ENCODE measurements at places on chromosomes 2 and 18.

DNA sequence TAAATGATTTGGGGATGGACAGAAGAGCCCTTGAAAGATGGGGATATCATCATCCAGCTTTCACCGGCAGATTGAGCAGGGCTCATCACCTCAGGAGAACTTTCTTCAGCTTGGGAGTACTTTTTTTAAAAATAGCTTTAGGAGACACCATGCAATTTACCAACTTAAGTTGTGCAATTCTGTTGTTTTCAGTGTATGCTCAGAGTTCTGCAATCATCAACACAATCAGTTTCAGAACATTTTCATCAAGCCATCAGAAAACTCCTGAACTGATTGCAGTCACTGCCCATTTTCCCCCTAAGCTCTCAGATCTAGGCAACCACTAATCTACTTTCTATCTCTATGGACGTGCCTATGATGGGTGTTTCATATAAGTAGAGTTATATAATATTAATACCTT lies 117.7 kb downstream of the CRIM1 start:
- no peak for DNase-seq

- DNase-seq, result peak; percentile 50
Measured at GRCh38 chr2:178426388-178426787, 24.6 kb downstream of the PRKRA start.

DNA sequence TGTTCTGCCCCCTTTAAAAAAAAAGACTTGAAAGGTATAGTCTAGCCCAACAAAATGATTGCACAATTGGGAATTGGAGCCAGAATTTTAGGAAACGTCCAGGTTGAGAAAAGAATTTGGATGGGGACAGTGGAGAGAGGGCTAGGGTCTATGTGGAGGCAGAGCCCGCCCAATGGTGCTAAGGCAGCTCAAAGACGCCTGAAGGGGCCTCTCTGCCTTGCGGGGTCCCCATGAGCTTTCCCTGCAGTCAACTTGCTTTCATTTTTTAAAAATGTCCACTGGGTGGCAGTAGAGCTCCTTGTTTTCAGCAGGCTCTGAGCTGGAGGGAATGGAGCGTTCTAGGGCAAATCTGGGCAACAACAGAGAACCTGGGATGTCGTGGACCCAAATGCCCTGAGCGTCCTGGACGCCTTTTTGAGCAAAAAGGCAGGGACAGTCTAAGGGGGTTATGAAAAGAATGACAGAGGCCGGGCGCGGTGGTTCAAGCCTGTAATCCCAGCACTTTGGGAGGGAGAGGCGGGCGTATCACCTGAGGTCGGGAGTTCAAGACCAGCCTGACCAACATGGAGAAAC lies 40.2 kb upstream of the ITM2C start:
- DNase-seq, result peak; percentile 80

DNA sequence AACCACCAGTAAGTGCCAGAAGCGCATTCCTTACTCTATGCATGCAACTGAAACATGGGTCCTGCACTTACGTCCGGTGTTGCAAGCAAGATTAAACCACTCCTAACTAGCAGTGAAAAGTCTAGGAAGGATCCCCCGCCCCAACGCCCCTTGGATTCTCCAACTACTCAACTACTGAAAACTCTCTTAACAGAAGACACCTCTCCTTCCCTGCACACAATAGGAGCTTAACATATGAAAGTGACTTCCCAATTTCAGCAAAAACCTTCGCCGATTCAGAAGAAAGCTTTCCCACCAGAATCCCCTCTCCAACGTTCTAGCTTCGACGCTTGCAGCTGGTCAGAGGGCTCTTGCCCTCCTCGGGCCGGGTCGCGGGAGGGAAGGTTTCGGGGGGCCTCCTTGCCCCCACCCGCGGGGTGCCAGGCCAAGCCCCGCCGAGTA lies 578 bp downstream of the IWS1 start:
- peak; percentile 52 for DNase-seq

- no peak for DNase-seq
Measured at GRCh38 chr18:22488554-22488953, 70.8 kb upstream of the CTAGE1 start.

DNA sequence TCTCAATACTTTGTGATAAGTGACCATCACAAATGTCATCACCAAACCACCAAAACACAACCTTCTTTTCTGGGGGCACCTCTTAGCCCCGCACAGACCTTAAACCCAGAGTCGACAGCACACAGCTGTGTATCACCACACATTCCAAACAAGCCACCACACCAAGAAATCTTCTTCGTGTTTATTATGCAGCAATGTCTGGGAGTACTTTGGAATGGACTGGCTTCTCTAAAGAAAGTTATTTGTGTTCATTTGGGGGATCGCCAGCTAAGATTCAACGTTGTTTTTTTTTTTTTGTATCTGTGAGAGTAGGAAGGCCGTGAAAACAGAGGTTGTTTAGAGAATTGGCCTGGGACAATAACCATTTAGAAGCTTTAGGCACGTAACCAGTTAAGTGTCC lies 1.1 kb upstream of the MTA3 start:
- DNase-seq, result peak; percentile 14

GRCh38 chr2:56474412-56475158 lies 290.8 kb downstream of the CCDC85A start:
- no peak for DNase-seq

- DNase-seq, result peak; percentile 64
Measured at GRCh38 chr18:48621240-48621639, 82.4 kb downstream of the CTIF start.

- peak; percentile 68 for DNase-seq
Measured at GRCh38 chr2:31270822-31271231, 36.9 kb downstream of the EHD3 start.

GRCh38 chr2:197946562-197946961 lies 142.2 kb downstream of the PLCL1 start:
- DNase-seq, result no peak

DNA sequence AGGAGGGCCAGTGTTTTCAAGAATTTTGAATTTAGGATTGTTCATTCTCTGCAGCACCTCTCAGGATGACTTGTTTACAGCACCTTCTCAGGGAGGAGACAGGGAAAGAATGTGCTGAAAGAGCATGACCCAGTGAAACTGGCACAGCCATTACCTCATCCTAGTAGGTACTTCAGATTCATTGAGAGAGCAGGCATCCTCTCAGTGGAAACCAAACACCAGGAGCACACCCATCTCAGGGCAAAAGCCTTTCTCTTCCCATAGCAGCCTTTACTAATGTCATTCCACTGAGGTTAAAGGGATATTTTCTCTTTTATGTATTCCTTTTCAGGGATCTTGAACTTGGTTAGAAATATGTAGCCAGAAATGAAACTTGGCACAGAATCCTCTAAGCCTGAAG lies 2.6 kb downstream of the MAP2 start:
- peak; percentile 35 for DNase-seq

- no peak for DNase-seq
Measured at GRCh38 chr2:238114851-238115660, 14.9 kb downstream of the ESPNL start.

- no peak for DNase-seq
Measured at GRCh38 chr2:106159866-106160785, 34.0 kb downstream of the UXS1 start.

DNA sequence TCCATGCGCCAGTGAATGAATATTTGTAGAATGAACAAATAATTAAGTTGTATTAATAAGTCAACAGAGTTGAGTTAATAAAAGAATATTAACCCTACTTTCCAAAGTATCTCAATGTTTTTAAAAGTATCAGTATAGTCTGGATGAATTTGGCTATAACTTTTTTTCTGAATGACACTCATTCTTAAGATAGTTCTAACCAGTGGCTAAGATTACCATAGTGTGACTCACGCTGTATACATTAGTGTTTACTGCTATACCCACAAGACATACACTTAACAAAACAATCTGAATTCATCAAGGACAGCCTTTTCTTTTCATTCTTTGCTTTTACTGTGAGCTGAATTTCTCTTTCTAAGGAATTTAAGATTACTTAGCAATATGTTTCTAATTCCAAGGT lies 77.0 kb upstream of the PDE1A start:
- no peak for DNase-seq

DNA sequence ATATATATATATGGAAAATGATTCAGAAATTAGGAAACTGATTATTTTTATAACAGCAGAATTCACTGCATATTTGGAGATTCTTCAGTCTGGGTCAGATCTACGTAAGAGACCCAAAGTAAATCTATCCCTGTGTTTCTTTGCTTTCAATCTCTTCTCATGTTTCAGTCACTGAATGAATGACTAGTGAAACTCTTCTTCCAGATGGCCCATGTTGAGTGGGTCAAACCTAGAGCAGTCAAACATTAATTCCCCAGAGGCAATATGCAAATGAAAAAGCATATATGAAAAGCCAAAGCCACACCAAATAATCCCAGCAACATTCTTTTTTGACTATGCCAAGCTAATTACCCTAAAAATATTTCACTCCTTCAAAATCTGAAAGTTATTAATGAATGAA lies 317.3 kb downstream of the RBM43 start:
- DNase-seq, result no peak

- no peak for DNase-seq
Measured at GRCh38 chr18:46393230-46393629, 263.8 kb downstream of the LOXHD1 start.

DNA sequence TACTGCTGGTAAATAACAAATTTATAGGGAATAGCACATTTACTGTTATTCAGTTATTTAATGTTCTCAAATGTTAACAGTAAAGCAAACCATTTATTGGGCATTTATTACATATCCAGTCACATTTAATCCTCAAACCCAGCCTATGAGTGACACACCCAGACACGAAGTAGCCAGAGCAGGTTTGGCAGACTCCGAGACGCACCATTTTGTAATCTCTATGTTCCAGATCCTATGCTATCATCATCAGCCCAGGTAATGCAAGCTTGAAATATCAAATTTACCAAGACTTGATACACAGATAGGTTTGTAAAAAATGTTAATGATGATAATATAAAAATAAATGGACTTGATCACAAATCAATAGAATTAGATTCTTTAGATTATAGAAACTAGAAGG lies 131.1 kb downstream of the IKZF2 start:
- no peak for DNase-seq

- no peak for DNase-seq
Measured at GRCh38 chr2:105882341-105882740, 137.6 kb downstream of the NCK2 start.

DNA sequence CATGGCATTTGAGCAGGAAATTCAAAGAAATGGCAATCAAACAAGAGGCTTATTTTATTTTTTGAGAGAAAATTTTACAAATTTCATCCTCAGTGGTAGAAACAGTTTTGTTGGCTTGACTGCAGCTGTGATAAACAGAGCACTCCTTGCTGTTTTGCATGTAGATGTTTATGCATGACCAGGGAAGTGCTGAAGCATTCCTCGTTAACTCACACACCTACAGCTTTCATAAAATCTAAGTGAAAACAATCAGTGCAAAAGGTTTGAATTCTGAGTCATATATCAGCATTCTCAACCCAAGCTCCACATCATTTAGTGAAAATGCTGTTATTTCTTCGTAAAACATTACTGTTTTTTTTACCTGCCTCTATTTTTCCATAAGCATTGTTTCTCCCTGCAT lies 146.6 kb upstream of the CCDC68 start:
- no peak for DNase-seq

DNA sequence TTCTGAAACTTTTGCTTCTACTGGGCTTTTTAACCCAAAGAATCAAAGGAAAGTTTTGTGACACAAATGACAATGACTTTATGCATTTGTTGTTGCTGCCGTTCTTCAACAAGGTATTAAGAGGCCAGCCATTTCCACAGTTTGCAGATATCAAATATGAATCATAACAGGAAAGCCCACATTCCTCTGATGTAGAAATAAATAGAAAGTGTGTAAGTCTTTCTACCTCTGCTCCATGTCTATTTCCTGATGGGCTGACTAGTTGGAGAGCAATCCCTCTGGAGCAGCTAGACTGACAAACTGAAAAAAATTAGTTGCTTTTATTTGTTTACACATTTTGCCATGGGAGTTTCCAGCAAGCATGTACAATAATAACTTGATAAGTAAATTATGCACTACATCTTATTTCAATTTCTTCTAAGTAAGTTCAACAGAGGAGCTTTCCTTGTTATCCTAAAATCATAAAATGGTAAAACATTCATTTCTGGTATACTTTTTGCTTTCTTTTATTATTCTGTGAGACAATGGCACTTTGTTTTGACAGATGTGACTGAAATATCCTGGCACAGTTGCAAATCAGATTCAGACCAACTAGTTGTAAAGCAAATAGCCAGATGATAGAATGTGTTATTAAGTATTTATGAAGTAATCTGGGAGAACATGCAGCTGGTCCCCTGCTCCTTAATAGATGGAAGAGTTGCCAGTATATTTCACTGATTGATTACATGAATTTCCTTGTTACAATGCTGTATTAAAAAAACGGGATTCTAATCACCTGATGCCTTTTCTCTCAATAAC lies 266.7 kb downstream of the METTL4 start:
- no peak for DNase-seq

GRCh38 chr18:54052732-54053429 lies 171.6 kb downstream of the MBD2 start:
- DNase-seq, result no peak

GRCh38 chr2:101556033-101556459 lies 81.1 kb upstream of the RFX8 start:
- no peak for DNase-seq

DNA sequence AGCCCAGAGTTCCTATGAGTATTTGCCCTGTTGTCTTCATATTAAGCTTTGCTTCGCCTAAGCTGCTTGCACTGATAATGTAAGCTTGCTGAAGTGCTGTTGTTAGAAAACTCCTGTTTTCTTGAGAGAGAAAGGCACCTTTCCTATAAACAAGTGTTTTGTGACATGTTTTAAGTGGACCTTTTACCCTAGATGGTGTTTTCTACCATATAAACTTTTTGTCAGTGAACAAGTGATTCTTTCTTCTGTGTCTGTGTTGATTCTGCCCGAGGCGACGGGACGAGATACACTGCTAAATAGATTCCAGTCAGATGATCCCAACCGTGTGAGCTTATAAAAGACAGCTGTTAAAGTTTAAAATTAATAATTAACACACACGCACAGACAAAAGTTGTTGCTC lies 24.1 kb downstream of the CABLES1 start:
- peak; percentile 66 for DNase-seq

GRCh38 chr2:227414846-227415245 lies 27.1 kb upstream of the SCYGR1 start:
- peak; percentile 72 for DNase-seq

GRCh38 chr18:67531929-67532328 lies 15.4 kb upstream of the DSEL start:
- DNase-seq, result no peak

- DNase-seq, result no peak
Measured at GRCh38 chr18:47915229-47915628, 15.2 kb downstream of the SMAD2 start.

DNA sequence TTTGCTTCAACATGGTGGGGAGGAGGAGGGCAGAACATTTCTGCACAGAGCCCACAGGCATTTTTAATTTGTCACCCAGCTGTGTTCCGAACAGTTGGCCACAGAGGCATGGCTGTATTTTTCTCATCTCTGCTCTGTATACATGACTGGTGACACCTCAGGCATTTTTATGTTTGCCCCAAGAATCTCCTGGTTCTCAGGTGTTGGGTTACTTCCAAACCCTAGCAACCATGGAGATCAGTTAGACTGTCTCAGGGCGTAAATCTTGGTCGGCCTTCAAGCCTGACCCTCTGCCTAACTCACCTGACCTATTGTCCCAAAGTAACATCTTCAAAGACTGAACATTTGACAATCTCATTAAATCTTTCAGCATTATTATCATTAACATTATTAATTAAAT lies 100.0 kb downstream of the ABCA12 start:
- no peak for DNase-seq

- no peak for DNase-seq
Measured at GRCh38 chr18:25057491-25058050, 294.4 kb downstream of the ZNF521 start.
